Stimulated activated CD8-positive, alpha-beta memory T cell treated with anti-CD3 and anti-CD28 coated beads, Interleukin-12 subunit alpha, Interleukin-12 subunit beta, amount 100 ng/mL, for 4 hours (primary cell): ENCODE measurements at places on chromosomes 13 and 19.

- DNase-seq: no peak
Measured at GRCh38 chr13:66344805-66345517, 885.2 kb downstream of the PCDH9 start.

GRCh38 chr13:48636550-48636949, 17.2 kb upstream of the CYSLTR2 start:
- DNase-seq: no peak

DNA sequence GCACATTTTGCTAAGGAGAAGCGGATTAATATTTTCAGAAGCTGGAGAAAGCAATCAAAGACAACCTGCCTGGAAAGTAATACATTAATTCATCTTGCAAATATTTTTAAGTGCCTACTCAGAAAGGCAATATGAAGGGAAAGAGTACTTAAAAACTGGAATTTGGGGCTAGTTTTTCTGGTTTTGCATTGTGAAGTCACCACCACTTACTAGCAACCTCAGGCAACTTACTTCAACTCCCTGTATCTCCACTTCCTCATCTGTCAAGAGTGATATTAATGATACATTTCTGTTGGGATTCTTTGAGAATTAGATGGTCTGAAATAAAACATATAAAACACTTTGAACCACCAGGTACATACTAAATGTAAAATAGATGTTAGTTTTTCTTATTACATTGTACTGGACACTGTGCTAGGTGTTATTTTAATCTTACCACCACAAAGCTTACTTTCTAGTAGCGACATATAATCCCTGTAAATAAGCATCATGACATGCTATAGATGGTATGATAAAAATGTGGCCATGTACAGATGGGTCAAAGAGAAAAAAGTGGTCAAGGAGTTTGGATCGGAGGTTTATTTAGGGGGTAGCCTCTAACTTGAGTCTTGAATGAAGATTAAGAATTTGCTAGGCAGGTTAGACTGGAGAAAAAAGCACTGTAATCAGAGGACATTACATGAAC, 101.2 kb downstream of the SPRY2 start:
- DNase-seq: no peak

GRCh38 chr13:49625392-49626079, 2.8 kb upstream of the ARL11 start:
- no peak for DNase-seq

DNA sequence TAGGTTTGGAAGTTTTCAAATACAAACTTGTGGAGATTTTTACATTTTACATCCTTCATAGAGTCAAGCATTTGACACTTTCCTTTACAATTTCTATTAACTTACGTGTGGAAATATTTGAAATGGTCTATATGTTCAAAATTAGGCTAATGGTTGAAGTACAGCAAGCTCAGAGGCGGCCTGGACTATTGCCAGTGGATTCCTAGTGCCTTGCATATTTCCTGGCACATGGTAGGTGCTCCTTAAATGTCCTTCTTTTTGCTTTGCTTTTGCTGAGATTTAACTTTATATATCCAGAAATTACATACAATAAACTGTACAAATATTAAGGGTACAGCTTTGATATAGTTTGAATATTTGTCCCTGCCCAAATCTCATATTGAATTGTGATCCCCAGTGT, 93.9 kb downstream of the UBL3 start:
- DNase-seq: no peak

GRCh38 chr13:35502456-35502855, 26.0 kb upstream of the MAB21L1 start:
- DNase-seq: no peak

DNA sequence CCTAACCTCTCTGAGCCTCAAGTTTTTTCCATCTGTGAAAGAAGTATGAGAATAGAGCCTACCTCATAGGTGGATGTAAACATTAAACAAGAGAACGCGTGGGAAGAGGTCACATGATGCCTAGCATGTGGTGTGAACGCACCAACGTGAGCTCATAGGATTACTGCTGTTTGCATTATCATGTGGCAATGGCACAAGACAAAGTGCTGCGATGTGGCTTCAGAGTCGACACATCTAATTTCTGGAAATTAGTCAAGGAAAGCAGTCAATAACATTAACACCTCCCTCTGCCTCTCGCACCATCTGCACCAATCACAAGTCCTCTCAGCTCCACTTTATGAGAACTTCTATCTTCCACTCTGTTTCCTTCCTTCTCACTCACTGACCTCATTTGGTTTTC, 489.7 kb downstream of the COG6 start:
- DNase-seq: no peak

- no peak for DNase-seq
Measured at GRCh38 chr13:57314897-57315520, 148.0 kb downstream of the PRR20E start.

- DNase-seq: peak; percentile 1
Measured at GRCh38 chr13:51614350-51614786, 30.1 kb downstream of the WDFY2 start.
